Thymus (tissue), 14 donors: ENCODE measurements at places on chromosomes 12 and 14.
A peak's percentile ranks its signal among the peaks of the same experiment; 100 is the strongest.

GRCh38 chr12:100154474-100155247 is 12.0 kb upstream of the BLTP3B start:
- peak; percentile 34 for DNase-seq

DNA sequence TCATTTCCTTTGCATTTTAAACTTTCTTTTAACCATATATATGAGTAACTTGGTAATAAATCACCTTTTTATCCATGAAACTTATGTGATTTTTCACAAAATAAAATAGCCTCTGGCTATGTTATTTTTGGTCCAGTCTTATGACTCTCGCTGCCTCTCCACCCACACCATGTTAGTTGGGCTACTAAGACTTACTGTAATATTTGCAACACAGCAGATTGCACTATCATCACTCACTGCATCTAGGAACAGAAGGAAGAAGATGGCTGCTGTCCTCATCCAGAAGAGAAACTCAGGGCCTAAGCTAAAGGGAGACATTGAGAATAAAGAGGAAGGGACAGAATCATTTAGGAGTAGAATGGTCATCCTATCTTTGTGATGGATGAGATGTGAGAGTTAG is 12.6 kb upstream of the B4GALNT3 start:
- DNase-seq = no peak

GRCh38 chr14:100965296-100965695 is 61.8 kb upstream of the RTL1 start:
- DNase-seq = no peak

DNA sequence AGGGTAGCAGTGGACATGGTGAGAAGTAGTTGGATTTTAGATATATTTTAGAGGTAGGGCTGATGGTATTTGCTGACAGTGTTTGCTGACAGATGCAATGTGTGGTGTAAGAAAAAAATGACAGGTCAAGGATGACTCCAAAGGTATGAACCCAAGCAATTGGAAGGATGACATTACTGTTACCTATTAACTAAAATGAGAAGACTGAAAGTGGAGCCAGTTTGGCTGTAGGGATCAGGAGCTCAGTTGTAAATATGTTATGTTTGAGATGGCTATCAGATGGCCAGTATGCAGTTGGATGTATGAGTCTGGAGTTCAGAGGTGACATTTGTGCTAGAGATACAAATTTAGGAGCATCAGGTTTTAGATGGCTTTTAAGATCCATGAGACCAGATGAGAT is 17.4 kb upstream of the SERPINA6 start:
- DNase-seq = no peak

- no peak for DNase-seq
Observed at GRCh38 chr14:31030469-31030868, 4.3 kb upstream of the STRN3 start.

DNA sequence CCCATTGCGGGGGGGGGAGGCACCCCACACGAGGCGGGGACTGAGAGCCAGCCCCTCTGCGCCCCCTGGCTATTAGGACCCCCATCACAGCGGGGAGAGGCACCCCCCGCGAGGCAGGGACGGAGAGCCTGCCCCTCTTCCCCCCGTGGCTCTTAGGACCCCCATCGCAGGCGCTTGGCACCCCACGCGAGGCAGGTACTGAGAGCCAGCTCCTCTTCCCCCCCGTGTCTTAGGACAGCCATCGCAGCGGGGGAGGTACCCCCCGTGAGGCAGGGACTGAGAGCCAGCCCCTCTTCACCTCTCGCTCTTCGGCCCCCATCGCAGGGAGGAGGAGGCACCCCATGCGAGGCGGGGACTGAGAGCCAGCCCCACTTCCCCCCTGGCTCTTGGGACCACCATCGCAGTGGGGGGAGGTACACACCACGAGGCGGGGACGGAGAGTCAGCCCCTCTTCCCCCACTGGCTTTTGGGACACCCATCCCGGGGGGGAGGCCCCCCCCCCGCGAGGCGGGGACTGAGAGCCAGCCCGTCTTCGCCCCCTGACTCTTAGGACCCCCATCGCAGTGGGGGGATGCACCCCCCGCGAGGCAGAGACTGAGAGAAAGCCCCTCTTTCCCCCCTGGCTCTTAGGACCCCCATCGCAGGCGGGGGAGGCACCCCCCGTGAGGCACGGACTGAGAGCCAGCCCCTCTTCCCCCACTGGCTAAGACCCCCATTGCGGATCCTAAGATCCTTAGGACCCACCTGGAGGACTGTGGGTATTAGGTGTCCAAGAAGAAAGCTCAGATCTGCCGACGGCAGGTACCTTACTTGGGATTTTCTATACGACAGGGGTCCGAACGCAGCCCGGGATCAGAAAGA is 198.6 kb upstream of the PZP start:
- DNase-seq = no peak

GRCh38 chr12:91492648-91493047 is 310.0 kb upstream of the DCN start:
- no peak for DNase-seq

DNA sequence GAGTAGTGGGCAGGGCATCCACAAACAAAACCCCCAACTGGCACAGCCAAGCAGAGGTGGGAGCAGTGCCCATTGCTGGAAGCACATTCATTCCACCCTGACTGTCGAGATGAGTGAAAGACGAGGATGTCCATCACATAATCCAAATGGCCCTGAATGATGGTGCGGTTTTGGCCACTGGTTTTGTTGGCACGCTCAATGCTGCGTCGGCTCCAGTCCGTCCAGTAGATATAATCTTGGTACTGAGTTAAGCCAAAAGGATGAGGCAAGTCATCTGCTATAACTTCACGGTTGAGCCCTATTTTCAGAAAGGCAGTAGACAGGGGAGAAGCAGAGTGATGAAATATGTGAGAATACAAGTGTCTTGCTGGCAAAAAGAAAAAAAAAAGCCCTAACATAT is 88.1 kb downstream of the BCL2L14 start:
- no peak for DNase-seq

GRCh38 chr12:3432176-3432742 is 58.7 kb upstream of the PRMT8 start:
- DNase-seq = peak; percentile 11
